ENCODE measurements at places on chromosomes 5 and 9.

- DNase-seq: no peak
Measured at GRCh38 chr5:135355169-135355568, 43.9 kb downstream of the MACROH2A1 start.

DNA sequence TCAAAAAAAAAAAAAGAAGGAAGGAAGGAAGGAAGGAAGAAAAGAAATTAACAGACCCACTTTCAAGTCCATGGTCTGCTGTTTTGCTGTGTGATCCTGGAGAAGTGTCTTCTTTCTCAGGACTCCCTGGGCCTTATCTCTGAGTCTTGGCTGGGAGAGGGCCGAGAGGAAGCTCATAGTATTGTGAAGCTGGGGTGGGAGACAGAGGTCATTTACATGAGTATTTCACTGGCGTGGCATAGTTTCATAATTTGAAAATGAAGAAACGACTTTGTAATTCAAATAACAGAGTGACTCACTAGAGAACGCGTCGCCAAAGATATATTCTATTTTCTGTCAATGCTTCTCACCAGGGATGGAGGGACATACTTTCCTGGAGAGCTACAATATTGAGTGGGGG lies 2.4 kb upstream of the C9orf50 start:
- DNase-seq: no peak

- no peak for DNase-seq
Measured at GRCh38 chr5:143527808-143528207, 124.3 kb upstream of the NR3C1 start.

GRCh38 chr9:18614651-18615050 lies 140.7 kb downstream of the ADAMTSL1 start:
- no peak for DNase-seq

DNA sequence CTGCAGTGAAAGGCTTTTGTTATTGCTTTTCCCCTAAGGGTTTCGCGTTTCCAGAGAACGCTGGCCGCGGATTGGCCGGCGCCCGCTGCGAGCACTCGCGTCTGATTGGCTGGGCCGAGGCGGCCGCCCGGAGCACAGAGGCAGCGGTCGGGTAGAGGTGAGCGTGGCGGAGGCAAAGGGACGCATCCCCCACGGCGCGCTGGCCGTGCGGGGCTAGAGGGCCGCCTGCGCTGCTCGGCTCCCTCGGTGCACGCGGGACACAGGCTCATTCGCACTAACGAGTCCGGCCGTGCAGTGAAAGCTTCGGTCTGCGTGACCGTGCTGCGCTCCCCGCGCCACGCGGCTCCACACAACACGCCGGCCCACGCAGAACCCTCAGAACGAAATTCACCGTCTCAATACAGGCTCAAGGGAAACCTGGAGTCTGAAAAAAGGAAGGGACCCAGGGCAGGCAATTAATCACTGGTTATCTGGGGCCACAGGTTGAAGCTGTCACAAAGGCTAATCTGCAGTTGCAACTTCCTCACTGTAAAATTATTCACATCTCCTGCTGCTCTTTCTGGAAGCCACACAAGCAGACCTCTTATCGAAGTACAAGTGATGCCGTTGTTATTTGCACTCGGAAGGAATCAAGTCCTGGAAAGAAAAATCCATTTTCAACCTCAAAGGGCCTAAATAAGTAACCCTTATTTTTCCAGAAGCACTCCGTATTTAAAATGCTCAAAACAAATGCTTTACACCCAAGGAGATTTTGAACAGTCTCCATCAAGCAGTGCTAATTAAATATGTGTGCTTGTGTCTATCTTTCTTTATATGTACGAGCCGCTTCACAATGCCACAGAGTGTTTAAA lies 94.6 kb downstream of the ZNF608 start:
- no peak for DNase-seq

- no peak for DNase-seq
Measured at GRCh38 chr5:173902743-173903142, 14.6 kb downstream of the CPEB4 start.

DNA sequence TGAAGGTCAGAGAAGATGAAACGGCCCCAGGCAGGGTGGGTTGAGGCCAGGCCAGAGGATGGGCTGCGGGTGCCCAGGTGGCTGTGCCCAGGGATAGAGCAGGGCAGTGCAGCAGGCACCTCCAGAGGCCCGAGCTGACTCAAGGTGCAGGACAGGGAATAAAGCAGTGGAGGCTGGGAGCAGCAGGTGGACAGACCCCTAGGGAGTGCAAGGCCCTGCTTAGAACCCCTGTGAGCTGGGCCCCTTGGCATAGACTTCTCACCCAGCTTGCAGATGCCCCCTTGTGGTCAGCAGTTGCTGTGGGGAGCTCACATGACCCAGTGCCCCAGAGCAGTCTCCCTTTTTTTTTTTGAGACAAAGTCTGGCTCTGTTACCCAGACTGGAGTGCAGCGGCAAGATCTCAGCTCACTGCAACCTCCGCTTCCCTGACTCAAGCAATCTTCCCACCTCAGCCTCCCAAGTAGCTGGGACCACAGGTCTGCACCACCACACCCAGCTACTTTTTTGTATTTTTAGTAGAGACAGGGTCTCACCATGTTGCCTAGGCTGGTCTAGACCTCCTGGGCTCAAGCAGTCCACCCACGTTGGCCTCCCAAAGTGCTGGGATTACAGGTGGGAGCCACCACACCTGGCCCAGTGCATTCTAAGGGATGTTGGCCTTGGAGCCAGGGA lies 118.8 kb downstream of the WNK2 start:
- peak; percentile 10 for DNase-seq

GRCh38 chr9:127122176-127123063 lies at the start of gene ANGPTL2:
Gene ANGPTL2, minus strand, starts transcription at chr9:127122635. Its CDS starts 13,904 bp downstream, at chr9:127108731.
- peak; percentile 65 for DNase-seq

DNA sequence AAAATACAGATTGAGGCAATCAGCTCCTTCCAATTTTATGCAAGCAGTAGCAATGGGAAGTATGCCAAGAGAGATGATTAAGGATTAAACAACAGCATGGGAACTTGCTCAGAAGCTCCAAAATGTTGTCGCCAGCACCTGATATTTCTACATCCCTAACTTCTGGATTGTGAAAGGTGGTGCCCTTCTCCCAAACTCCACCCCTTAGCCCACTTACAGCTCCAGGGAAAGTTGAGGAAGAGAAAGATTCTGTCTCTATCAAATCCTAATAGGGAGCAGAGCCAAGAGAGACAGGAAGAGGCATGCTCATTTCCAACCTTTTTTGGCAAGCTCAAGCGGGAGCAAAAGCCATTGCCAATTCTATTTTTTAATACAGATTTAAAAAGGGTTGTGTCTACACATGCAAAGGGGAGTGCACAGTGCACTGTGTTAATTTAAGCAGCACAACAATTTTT lies 92.4 kb upstream of the NR3C1 start:
- no peak for DNase-seq

DNA sequence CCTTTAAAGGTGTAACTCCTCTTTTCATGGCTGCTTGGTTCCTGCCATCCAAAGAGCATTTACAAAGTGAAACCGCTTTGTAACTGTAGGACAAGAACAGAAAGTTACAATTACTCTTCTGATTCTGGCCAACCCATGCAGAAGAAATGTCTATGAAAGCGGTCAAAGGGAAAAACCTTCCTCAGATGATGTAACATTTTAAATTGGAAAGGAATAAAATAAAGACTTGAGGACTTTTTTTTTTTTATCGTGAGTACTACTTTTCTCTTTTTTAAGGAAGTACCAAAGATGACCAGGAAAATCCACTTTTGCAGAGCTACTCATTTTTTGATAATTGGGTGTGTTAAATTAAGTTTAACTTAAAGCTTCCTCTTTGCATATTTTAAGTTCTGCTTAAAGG lies 13.0 kb upstream of the C9orf72 start:
- no peak for DNase-seq

DNA sequence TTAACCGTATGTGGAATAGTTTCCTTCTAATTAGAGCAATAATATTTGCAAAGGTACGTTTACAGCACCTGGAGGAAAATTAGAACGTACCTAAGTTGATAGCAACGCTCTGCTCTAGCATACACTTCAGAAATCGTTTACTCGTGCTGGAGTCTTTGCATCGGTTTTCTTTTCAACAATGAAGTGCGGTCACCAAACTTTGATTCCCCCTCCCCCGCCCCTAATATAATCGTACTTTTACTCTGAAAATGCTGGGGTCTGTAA lies 506 bp downstream of the ADAMTS19 start:
- DNase-seq: no peak

DNA sequence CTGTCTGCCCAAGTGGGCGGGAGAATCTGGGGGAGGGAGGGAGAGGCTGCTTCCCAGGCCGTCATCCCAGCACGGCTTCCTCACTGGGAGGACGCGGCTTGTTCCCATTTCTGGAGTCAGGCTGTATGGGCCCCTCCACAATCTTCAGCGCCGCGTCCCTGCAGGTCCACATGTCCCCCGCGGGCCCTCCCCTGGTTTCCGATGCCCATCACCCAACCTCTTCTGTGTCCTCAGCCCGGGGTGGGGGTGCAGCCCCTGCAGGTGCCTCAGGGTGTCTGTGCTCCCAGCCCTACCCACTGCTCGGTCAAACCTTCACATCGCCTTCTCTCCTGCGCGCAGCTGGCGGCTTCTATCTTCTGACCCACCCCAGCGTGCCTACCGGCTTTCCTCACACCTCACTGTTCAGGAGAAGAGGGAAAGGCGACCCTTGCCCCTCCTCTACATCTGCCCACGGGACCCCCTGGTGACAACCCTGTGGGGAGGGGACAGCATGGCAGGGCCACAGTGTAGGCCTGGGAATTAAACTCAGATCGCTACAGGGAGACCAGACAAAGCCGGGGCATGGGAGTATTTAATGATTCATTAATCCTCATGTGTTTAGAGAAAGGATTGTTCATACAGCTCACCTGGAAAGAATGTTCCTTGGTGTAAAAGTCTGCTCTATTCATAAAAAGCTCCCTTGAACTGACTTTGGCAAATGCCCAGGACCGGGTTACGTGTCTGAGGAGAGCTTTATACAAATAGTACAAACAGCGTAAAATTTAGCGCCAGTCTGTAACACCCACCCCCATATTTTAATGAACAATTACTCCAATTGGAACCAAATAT lies 145.1 kb downstream of the IRX1 start:
- no peak for DNase-seq

DNA sequence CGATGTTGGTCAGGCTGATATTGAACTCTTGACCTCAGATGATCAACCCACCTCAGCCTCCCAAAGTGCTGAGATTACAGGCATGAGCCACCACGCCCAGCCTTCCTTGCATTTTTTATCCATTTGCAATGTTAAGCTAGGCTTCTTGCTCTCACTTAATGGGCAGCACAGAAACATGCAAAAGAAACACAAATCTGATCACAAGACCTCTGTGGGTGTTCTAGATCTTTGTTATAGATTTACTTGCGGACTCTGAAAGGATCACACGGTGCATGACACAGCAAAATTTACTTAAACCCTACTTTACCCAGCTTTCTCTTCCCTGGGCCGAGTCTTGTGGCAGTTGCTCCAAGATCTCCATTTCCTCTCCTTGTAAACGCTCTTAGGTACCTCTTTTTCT lies 71.3 kb downstream of the PSAT1 start:
- DNase-seq: no peak

GRCh38 chr5:90689064-90689463 lies 130.5 kb downstream of the ADGRV1 start:
- no peak for DNase-seq

DNA sequence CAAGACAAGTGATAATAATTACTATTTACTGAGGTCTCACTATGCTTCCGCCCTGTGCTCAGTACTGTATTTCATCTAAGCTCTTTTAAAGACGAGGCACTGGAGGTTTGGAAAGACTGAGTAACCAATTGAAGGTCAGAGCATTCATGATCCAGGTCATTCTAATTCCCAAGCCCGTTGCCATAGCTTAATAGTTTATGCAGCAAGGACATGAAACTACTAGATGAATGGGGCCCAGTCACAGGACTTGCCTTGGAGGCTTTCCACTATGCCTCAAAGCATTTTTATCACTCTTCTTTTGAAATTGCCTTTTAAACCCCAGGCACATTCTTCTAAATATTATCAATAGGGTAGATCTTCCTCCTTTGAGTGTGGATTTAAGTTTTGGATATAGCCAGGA lies 17.2 kb upstream of the NFIB start:
- no peak for DNase-seq

DNA sequence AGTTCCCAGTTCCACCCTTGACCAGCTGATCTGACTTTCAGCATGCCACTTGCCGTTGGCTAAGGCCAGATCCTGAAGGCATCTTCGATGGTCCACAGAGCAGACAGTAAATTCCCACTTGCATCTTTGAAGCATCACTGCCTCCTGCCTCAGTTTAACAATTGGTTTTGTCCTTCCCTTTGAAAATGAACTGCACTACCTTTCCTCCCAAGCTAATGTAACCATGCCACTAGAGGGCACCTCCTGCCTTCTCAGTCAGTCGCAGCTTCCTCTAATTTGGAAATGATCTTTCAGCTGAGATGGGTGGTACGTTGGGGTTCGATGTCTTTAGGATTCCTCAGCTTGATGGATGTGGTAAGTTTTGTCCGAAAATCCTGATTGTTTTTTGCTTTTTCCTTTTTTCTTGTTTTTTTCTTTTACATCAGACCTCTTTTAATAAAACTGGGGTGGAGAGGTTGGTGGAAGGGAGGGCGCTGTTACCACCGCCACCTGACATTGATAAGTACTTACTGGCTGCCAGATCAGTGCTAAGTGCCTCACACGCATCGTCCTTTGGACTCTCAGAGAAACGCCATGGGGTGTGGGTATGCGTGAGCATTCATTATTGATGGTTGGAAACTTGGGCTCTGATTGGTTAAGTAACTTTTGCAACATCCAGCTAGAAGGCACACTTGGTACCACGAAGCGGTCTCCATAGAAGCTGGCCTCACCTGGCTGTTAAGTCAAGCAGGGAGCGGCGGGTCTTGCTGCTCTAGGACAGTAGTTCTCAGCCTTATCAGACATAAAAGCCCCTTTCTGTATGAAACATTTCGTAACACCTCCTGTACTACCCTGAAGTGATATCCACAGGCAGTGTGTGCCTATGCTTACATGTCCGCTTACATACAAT lies 16.9 kb downstream of the PTTG1 start:
- DNase-seq: no peak

- no peak for DNase-seq
Measured at GRCh38 chr9:118510711-118511110, 806.5 kb downstream of the TLR4 start.

GRCh38 chr9:9523476-9524139 lies 1089.2 kb downstream of the PTPRD start:
- no peak for DNase-seq

DNA sequence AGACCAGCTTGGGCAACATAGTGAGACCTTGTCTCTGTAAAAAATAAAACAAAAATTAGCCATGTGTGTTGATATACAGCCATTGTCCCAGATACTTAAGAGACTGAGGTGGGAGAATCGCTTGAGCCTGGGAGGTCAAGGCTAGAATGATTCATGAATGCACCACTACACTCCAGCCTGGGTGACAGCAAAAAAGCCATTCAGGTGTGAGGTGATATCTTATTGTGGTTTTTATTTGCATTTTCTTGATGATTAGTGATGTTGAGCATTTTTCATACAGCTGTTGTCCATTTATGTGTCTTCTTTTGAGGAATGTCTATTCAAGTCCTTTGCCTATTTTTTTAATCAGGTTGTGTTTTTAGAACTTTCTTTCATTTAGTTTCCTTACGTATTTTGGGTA lies 23.2 kb downstream of the MTAP start:
- no peak for DNase-seq

- DNase-seq: peak; percentile 64
Measured at GRCh38 chr9:114278881-114279570, 43.9 kb upstream of the ORM1 start.

Data from AG04449 (cell line).